D341Med (cell line): ENCODE measurements at places on chromosomes 5 and 9.

DNA sequence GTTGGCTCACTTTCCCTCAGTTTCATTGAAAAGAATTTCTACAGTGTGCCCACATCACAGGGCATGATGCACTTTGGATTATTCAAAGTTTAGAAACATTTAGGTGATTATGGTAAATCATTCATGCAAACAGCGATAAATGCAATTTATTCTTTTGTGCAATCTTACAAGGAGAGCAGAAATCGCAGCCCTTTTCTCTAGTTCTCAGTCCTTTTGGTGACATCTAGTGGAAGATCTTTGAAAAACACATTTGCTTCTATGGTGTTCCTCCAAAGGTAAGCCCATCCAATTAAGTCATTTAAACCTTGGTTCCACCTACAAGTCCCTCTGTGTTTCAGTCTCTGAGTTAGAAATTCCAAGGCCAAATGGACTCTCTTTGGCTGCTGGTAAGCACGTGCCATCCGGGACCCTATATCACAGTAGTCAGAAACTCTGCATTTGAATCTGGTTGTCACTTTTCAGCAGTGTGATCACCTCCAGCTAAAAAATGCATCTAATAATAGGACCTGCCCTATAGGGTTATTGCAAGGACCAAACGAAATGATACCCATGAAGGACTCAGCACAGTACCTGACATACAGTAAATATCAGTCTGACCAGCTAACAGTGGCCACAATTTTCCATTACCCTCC, 66.4 kb downstream of the MACROH2A1 start:
- DNase-seq: peak; percentile 65

- no peak for DNase-seq
These were observed 19.9 kb upstream of the CAST start for GRCh38 chr5:96642281-96642640.

- no peak for DNase-seq
These were observed 369.1 kb downstream of the NDUFS4 start for GRCh38 chr5:53929570-53929969.

DNA sequence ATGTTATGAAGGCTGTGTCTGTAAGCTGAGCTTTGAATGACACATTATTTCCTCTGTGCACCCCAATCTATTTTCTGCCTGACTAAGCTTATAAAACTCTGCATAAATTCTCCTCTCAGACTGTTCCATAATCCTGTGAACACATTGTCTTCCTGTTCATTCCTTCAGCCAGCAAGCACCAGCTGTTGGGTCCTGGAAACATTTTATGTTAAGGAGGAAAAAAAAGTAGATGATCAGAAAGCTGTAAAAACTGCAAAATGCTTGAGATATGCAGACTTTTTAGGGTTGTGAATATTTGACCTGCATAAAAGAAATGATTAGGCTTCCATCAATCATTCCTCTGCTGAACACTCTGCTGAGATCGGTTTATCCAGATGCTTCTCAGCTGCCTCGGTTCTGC, 1246.0 kb upstream of the DMAC1 start:
- DNase-seq: peak; percentile 37

- no peak for DNase-seq
These were observed 75.2 kb upstream of the NFIB start for GRCh38 chr9:14389146-14389545.

- DNase-seq: no peak
These were observed 9.5 kb downstream of the GZMK start for GRCh38 chr5:55033568-55033967.

DNA sequence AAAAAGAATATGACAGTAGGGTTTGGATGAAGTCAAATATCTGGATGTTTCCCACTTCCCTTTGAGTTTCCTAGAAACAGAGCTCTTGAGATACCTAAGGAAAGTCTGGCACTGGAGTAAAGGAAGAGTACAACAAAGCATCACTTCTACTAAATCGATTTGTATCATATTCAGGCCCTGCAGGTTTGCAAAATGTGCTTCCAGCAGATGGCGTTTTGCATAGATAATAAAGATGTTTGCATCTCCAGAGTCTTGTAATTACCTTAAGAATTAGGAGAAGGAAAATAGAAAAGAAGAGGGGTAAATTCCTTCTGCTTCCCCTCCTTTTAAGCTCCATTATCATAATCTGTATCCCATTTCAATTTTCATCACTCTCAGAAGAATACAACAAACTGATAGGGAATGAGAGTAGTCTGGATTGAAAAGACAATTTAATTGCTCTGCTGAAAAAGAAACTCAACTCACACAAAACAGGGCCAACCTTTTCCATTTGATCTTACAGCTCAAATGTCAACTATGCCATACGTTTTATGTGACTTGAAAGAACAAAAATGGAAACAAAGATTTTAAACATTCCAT, 380.4 kb downstream of the PTPRD start:
- DNase-seq: peak; percentile 17

DNA sequence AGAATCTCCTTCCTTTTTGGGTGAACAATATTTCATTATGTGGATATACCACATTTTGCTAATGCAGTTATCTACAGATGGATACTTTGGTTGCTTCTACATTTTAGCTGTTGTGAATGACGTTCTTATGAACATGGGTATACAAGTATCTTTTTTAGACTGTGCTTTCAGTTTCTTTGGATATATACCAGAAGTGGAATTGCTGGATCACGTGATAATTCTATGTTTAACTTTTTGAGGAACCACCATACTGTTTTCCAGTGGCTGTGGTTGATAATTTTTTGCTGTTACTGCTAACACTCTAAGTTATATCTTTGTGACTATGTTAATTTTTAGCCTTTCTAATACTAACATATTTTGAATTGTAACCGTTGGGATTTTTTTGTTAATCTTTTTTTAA, 12.5 kb downstream of the WDR70 start:
- no peak for DNase-seq

- no peak for DNase-seq
These were observed 214.3 kb downstream of the AGTPBP1 start for GRCh38 chr9:85527331-85528020.

DNA sequence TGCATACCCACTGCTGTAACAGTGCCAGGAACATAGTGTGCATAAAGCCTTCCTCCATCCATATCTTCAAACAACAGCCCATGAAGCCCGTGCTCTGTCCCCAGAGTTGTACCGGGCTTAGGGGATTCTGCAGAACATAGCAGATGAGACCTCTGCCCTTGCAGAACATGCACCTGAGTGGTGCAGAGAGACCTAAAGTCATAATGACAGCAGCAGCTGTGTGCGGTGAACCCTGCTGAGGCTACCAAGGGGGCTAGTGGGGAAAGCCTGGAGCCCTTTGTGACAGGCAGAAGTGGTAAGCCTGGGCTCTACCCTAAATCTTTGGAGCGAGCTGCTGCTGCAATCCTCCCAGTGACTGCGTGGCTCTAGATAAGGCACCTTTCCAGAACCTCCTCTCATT, 32.2 kb upstream of the BRD3 start:
- no peak for DNase-seq

DNA sequence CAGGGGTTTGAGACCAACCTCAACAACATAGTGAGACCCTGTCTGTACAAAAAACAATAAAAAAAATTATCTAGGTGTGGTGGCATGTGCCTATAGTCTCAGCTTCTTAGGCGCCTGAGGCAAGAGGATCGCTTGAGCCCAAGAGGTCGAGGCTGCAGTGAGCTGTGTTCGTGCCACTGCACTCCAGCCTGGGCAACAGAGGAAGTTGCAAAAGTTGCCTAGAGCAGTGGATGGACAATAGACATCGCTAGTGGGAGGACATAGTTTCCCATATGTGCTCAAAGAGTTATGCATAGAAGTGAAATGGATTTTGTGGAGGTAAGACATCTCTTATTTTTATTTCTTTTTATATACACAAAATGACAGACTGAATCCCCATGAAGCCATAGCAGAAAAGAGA, 19.0 kb downstream of the HNRNPK start:
- DNase-seq: no peak
